CD8-positive, alpha-beta memory T cell (primary cell): ENCODE measurements at places on chromosomes 1 and 21.

- no peak for DNase-seq
These were observed 165.4 kb upstream of the KCNK2 start for GRCh38 chr1:214917081-214917635.

GRCh38 chr1:155191904-155192303, 15.8 kb downstream of the THBS3 start:
- DNase-seq = no peak

GRCh38 chr1:20008391-20008841, 29.0 kb upstream of the PLA2G2A start:
- no peak for DNase-seq

DNA sequence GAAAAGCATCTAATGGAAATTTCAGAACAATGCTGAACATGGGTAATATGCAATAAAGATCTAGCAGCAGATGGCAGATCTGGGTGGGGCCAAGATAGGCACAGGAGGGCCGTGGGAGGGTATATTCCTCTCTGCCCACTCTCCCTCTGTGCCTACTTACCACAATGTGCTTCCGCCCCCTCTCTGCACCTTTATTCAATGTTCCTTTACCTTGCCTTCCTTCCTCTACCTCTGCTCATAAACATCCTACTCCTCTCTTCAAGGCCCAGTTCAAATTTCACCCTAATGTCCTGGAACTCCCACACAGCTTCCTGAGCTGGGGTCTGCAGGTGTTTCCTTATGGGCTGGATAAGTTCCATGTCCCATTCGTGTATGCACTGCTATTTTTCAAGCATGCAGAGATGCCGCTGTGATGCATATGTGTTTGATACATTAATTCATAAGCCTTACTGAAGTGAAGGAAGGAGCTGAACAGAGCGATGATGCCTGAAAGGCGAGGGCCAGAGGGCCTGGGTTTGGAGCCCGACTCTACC, 65.6 kb upstream of the EDEM3 start:
- no peak for DNase-seq

DNA sequence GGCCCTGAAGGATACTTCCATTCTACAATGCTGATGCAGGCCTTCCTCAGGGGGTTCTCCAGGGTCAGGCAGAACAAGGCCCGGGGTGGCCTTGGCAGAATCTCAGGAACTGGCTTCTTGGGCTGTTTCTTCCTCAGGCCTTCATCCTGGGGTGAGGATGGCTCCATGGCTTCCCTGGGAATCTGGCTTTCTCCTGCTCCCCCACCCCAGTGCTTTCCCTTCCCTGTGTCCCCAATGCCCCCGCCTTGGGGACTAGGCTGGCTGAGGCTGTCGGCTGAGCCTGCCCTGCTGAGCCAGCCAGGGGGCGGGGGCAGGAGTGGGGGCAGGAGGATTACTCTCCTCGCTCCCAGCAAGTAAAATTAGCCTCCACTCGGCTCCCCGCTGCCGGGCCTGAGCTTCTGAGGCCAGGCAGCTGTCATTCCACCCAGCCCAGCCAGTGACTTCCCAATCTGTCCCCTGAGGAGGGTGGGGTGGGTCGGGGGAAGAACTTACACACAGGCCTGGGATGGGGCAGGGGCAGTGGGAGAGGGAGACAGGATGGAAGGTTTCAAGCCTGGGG, at the start of gene CACNA1S:
Gene CACNA1S (minus strand): TSS at position 254 of the 559 bp plus-strand sequence. CDS start 87 bp downstream, at position 167.
- DNase-seq = no peak
